ENCODE measurements at places on chromosomes 5 and 9. TPM values are rescaled to one million over a fixed set of nuclear protein-coding genes. Genes with fewer than 3 reads are reported as not detected.

WDR38 gene
- 0.39 TPM for total RNA-seq

DNA sequence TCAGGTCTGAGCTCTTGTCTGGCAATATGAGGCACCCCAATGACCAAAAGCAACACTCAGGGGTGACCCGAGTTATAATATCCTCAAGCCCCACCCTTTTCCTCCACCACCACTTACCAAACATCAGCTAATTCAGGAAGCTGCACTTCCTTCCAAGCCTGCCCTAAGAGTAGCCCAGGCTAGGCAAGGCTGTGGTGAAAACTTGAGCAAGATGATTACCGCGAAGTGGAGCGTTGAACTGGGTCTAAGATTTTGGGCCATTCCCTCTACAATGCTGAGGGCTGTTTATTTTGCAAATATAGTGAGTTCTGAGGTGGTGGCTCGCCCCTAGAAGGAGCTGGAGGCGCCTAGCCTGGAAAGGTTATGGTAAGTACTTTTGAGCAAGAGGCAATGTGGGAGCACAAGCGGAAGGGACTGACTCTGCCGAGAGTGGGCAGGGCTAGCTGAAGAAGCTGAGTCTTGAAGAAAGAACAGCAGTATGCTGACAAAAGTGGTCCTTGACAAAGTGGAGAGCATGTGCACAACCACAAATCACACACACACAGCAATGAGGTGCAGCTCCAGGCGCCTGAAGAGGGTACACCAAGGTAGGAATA is at the start of gene HK3:
Gene HK3, minus strand, starts transcription at position 51 of the 596 bp plus-strand sequence. CDS start 3,187 bp downstream, outside the sequence.
- no peak for DNase-seq

DNA sequence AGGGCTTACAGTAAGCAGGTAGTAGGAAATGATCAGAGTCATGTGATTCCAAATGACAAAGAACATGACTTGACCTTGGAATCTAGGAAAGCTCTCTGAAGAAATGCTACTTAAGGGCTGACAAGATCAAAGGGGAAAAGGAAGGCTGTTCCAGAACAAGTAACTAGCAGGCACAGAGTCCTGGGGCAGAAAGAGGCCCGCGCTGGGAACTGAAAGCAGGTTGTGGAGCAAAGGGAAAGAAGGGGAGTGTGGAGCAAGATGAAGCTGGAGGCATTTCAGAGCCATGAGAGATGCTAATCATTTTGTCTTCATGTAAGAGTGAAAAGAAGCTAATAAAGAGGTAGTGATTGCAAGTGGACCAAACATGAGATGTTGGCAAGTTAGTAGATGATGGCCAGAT is 397.5 kb downstream of the DTWD2 start:
- DNase-seq: no peak

DNA sequence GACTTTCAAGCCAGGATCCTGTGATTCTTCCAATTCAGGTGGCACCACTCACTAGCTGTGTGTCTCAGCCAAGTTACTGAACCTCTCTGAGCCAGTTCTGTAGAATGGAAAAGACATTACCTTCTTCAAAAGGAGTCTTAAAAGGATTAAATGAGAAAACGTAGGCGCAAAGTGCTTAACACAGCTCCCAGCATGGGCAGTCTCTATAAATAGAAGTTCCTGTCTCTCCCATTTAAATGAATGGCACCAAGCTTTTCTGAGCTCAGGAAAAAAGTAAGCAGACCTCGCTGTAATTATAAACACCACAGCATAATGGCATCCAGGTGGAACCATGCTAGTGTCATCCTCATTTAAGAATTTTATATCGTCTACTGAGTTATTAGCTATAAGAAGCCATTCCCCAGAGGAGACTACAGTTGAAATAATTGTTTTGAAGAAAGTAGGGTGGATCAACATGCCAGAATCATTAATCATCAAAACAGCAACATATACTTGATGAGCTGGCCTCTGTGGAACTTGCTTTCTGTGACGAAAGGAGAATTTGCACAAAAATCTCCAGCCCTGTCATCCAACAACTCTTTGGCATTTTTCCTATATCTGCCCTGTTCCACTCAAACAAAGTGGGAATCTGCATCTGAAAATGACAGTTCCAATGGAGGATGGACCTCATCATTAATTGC is 188.9 kb downstream of the SPOCK1 start:
- no peak for DNase-seq

GRCh38 chr5:5044247-5044840 is 95.8 kb upstream of the ADAMTS16 start:
- DNase-seq: no peak
